NCI-H1417 treated with DMSO at 0.1 percent for 48 hours (cell line): ENCODE measurements at places on chromosomes 7 and 10.

- DNase-seq, result no peak
Observed at GRCh38 chr7:134755422-134756022, 23.9 kb upstream of the CALD1 start.

- DNase-seq, result no peak
Observed at GRCh38 chr7:38105874-38106483, 72.1 kb upstream of the STARD3NL start.

DNA sequence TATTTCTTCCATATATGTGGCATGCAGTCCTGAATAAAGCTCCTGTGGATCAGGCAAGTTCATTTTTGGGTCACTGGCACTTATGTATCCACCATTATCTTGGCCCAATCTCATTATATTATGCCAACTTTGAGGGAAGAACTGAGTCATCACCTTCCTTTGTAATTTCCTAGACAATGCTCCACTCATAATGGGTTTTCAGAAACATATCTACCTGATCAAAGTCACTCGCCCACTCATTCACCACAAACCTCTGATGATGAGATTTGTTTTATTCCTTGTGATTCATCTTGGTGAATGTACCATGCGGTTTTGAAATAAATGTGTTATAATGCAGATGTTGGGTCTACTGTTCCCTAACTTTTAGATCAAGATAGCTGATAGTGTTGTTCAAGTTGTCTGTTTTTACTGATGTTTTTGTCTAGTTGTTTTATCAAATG lies 525.8 kb downstream of the KIF20B start:
- DNase-seq, result no peak

- no peak for DNase-seq
Observed at GRCh38 chr10:31961277-31962074, 32.8 kb upstream of the ARHGAP12 start.

DNA sequence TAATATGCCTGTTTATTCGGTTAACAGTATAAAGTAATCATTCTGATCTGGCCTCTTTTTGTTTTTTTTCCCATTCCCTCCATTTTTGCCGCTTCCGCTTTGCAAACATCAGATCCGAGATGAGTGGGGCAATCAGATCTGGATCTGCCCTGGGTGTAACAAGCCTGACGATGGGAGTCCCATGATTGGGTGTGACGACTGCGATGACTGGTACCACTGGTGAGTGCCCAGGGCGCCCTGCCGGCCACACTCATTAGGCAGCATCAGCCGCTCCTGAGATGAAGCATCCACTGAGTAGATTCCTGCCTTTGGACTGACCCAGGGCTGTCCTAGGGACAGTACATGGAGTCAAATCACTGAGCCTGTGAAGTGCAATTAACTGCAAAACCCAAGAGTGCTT lies 40.9 kb upstream of the GATA3 start:
- no peak for DNase-seq

GRCh38 chr7:88146616-88147015 lies 73.2 kb downstream of the SRI start:
- DNase-seq, result no peak

GRCh38 chr10:93615576-93616235 lies 3.4 kb downstream of the PDE6C start:
- DNase-seq, result no peak

DNA sequence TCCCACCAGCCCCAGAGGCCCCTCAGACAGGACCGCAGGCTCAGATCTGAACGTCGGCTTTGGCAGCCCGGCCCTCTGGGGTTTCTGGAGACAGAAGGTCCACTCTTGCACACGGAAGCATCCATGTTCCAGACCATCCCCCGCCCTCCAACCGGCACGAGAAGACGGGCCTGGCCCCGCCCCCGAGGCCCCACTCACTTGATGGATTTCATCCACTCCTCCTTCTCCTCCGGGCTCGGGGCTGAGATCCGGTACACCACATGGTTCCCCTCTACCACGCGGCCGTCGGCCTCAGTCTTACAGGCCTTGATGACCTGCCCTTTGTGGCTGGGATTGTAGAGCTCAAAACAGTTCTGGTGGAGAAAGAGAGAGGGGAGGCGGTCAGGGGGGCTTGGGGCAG lies 107.3 kb downstream of the CYTH3 start:
- no peak for DNase-seq

DNA sequence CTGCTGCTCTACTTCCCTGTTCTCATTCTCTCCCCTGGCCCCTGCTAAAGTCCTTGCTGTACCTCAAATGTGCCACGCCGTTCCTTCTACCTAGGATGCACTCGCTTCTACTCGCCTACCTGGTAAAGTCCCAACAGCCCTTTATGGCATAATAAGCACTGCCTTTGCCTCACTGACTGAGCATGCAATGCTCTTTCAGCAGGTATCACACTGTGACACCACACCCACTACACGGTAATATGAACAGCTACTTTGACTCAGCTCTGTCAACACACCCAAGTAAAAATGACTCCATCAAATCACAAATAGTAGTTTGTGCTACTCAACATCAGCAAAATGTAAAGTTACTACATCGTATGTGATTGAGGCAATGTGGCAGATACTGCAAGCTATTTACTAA lies 37.6 kb downstream of the FAM204A start:
- DNase-seq, result no peak

GRCh38 chr10:108422286-108422685 lies 1257.8 kb upstream of the SORCS1 start:
- DNase-seq, result no peak

GRCh38 chr7:72039460-72039859 lies 372.7 kb downstream of the CALN1 start:
- no peak for DNase-seq

DNA sequence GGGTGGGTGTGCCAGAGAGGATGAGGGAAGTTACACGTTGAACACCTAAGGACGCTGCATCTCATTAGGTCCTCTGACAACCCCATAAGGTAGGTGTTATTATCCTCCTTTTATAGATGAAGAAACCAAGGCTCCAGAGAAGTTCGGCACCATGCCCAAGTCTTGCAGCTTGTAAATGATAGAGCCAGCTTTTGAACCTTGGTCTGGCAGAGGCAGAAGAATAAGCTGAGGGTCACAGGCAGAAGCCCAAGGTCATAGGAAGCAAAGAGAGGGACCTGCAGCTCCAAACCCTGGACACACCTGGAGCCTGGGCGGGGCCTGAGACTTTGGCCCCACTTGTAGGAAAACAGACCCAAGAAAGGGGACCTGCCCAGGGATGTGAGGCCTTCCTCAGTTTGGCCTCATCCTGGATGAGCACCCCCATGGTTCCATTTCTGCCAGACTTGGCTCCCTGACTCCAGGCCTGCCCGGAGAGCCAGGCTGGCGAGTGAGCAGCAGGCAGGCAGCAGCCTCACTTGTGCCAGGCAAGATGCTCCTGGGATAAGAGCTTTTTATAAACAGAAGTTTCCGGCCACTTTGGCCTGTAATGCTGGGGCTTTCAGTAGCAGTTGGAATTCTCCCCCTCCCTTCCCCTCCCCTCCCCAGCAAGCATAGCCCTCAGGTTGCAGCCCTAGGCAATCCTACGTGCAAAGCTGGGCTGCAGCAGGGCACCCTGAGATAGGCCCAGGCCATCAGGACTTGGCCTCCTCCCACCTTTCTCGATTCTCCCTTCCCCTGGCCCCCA lies 2.4 kb downstream of the KCNH2 start:
- no peak for DNase-seq

DNA sequence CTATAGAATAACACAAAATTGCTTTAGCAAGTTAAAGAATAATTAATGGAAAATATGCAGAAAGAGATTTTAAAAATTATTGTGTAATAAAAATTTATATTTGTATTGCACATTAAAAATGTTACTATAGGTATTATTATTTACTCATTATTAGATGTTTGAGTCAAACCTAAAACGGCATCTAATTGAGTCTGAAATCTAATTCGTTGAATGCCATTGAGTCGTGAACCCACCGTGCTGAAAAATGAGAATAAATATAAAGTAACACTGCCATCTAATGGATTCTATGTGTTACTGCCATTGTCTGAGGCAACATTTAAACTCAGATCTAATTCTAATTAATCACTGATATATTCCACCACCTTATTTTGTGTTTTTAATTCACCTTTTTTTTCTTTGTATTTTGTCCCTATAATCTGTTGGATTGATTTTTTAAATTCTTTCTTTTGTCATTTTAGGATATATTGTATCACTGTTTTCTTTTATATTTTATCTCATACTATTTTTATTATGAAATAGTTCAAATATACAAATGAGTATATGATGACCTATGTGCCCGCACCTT lies 62.2 kb downstream of the SAMD9 start:
- peak; percentile 19 for DNase-seq

GRCh38 chr7:117530390-117530789 lies 50.6 kb downstream of the CFTR start:
- DNase-seq, result no peak

DNA sequence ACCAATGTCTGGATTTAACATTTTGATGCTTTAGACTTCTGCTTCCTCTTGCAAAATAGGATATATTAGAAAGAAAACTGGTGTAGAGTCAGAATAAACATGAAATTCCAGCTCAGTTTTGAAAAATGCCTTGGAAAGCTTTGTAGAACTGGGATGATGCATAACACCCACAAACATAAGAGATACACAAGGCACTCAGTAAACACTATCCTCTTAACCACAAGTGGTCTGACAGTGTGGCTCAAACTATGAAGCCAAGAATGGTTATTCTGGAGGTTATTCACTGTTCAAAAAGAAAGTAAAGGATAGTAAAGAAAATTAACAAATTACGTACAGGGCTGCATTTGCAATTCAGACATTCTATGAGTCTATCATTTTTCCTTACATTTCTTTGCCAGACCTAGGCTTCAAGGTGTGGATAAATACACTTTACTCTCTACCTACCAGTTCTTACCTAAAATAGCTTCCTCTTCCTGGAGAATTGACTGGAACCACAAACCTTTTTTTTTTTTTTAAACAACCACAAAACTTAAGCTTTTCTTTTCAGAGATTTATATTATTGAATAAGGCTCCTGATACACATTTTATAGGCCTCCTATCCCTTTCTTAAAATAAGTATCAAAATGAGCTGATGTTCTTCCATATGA lies 9.0 kb upstream of the RSBN1L start:
- no peak for DNase-seq

DNA sequence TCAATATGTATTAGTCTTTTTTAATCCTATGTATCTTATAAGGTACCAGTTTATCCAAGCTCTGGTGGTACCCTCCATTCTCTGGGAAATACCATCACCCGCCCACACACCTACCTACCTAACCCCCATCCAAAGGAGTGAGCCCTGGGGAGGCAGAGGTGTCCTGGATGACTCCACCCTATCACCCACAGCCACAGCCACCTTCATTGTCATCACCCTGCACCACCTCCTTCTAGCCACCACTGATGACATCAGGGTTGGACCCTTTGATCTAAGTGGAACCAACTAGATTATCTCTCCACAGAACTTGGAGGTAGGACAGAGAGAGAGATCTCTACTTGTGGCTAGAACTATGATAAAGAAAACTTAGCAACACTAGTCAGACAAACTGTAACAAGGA lies 259.4 kb downstream of the PARD3 start:
- no peak for DNase-seq

GRCh38 chr10:12351447-12351846 lies 2.1 kb downstream of the CAMK1D start:
- DNase-seq, result no peak

DNA sequence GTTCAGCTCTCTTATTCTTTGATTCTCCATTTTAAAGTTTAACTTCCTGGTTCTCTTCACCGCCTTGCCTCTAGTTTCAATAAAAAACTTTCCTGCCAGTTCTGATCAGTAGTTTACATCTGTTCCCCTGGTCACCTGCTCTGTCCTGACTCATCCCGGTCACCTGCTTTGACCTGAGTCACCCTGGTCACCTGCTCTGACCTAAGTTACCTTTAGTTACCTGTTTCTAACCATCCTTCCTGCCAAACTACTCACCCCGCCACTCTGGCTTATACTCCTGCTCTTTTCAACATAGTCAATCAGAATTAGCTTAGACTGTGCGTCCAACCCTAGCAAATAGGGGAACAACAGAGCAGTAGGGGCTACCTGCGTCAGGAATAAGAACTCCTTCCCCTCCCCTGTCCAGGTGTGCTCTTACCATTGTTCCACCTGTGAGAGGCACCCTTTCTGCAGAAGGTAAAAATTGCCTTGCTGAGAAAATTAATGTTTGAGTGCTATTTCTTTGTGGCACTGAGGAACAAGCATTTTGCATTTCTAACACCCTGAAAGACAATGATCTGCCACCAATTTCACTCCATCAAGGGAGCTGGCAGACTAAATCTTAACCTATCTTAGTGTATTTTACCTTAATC lies 263.6 kb downstream of the DOCK4 start:
- no peak for DNase-seq

GRCh38 chr7:108838198-108838597 lies 268.5 kb downstream of the DNAJB9 start:
- DNase-seq, result no peak

DNA sequence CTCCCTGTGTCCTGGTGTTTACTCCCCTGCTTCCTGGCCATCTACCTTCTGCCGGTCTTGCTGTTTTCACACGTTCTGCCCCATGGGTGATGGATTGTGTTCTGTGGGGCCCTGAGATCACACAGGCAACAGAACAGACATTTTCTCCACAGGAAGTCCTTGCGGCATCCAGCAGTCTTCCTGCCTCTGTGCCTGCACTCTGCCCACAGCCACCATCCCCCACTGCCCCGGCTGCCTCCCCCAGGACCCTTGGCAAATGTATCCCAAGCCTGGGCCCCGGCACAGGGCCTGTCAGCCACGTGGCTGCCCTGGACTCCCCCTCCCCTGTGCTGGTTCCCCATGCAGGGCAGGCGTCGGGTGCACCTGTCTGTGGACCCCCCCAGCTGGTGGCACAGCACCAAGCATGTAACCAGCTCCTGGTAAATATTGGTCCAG lies 184.2 kb downstream of the WDR37 start:
- no peak for DNase-seq

- no peak for DNase-seq
Observed at GRCh38 chr7:71706597-71706975, 574.6 kb downstream of the GALNT17 start.

DNA sequence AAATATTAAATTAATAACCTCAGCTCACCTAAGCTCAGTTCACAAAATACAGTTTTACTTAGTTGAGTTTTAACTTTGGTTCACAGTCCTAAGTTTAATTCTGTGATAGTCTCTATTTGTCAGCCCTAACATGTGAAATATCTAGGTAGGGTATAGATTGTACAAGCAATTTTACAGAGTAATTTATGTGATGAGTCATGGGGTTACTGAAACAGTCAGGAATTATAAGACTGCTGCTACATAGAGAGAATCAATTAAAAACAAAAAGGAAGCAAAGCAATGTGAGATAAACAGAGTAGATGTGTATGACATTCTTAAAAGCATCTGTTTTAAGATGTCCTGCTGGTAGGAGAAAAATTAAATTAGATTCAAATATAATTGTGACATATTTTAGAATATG lies 1018.2 kb upstream of the KCND2 start:
- no peak for DNase-seq

- no peak for DNase-seq
Observed at GRCh38 chr10:119546009-119546408, 3.5 kb upstream of the RGS10 start.

DNA sequence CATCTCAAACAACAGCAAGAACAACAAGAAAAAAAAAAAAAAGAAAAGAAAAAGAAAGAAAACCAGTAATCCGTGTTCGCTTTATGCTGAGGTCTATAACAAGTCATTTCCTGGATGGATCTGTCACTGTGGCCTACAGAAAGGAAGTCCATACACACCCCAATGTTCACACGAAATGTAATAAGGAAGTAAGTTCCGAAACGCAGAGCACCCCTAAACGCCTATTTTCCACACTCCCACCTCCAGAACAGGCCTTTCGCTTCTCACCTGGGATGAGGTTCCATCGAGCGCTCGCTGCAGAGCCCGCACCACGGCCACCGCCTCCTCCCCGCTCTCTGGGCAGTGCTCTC lies 735 bp downstream of the ZNF394 start:
- DNase-seq, result no peak
